ENCODE measurements at places on chromosomes 1 and 21.
A peak's percentile ranks its signal among the peaks of the same experiment; 100 is the strongest.

- DNase-seq, result no peak
Observed at GRCh38 chr21:40421121-40421520, 425.8 kb downstream of the DSCAM start.

GRCh38 chr1:152170287-152170905 is 11.4 kb upstream of the RPTN start:
- DNase-seq, result no peak

- DNase-seq, result peak; percentile 70
Observed at GRCh38 chr21:36156339-36156814, 247 bp upstream of the DOP1B start.

- DNase-seq, result peak; percentile 34
Observed at GRCh38 chr1:233005703-233006102, 55.3 kb downstream of the NTPCR start.

DNA sequence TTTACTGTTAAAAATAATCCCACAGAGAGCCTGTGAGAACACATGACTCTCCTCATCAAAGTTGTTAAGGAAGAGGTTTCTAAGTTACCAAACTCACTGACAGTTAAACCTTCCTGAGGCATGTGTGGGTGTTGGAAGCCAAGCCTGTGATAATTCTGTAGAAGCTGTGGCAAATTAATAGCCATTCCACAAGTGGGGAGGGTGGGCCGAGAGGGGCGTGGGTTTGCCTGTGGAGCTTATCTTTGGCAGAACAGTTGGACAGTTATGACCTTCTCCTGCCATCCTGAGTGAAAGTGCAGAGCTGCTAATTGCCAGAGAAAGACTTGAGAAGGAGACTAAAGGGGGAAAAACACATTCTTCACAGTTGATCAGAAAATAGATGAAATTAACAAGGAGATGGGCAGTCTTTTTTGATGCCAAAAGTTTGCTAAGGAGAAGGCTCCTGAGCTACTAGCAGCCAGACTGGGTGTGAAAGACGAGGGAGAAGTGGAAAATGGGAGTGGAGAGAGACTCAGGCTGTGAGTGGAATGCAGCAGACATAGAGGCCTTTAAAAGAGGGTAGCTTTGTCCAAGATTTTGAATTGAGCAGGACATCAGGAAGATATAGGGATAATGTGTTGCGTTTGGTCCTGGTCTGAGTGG is 1.6 kb upstream of the PLA2G2C start:
- DNase-seq, result no peak

DNA sequence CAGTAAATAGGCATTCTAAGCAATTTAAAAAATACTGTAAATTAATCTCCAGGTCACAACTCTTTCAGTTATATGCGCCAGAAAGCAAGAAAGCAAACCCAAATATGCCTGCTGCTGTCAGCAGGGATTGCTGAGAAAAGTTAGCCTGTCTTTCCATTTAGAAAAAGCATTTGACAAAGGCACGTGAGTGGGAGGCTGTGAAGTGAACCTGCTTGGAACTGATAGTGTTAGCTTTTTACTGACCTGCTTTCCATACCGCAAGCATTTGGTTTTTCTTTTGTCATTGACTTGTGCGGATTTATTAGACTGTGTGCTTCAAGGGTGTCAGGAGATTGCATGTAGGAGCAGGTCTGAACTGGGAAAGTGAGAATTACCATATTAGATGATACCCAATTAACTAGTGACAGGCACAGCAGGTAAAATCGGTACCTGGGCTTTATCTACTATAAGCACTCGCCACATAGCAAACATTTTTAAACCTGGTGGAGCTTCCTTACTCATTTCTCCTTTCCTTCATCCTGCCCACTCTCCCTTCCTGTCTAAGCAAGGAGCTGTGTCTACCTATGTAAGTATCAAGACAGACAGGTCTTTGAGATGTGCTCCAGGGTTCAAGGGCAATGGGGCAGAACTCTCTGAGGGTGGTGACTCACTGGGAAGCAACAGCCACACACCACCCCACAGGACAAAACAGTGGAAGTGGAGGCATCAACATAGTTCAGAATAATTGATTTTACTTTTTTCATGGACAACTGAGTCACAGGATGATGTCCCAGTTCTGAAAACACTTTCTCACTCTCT is 323.9 kb downstream of the DISC1 start:
- DNase-seq, result no peak

DNA sequence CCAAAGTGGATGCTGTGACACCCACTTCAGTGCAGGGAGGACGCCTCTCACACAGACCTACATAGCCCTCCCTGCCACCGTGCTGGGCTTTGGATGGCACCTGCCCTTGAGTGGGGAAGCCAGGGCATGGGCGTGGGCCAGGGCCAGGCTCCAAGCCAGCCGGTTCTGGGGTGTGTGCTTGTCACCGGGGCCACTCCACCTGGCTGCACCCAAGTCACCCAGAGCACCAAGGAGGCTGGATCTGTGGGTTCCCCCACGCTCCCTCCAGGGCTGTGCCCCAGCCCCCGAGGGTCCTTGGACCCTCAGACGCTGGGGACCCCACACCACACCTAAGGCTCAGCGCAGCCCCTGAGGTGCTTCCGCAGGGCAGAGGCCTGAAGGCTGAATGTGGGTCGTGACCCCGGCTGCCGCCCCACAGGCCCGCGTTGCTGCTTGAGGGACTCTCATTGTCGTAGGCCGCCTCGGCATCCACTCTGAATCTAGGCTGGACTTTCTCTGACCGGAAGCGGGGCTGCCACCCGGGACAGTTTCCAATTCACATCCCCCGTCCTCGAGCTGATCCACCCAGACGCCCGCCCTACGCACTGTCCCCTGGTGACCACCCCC is 1.5 kb downstream of the MXRA8 start:
- no peak for DNase-seq

GRCh38 chr21:15653710-15654109 is 76.1 kb upstream of the USP25 start:
- no peak for DNase-seq

DNA sequence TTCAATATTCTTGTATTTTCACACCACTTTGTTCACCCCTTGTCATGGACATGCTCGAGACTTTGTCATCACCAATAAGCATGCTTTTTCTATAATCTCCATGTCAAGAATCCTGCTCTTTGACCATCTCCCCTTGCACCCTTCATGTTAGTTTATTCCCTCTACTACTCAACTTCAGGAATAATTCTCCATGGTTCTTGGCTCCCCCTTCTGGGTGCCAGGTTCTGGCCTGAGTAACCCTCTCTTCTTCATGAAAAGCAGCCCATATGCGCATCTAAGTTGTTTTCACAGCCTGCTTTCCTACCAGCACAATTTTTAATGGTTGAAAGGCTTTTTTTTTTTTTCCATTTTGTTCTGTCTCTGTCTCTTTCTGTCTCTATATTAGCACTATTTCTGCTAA is 160.7 kb downstream of the LEPR start:
- DNase-seq, result no peak

DNA sequence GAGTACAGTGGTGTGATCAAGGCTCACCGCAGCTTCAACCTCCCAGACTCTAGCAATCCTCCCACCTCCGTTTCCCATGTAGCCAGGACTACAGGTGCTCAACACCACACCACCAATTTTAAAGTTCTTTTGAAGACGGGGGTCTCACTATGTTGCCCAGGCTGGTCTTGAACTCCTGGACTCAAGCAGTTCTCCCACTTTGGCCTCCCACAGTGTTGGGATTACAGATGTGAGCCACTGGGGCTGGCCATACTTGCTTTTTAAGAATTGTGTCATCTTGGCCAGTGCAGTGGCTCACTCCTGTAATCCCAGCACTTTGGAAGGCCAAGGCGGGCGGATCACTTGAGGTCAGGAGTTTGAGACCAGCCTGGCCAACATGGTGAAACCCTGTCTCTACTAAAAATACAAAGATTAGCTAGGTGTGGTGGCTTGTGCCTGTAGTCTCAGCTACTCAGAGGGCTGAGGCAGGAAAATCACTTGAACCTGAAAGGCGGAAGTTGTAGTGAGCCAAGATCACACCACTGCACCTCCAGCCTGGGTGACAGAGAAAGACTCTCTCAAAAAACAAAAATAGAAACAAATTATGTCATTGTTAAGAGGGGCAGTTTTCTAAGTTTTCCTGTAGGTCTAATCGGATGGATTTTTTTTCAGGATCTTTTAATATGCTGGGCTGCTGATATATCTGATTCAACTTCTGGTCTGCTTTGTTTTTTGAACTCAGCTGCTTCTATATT is 18.7 kb downstream of the AK4 start:
- no peak for DNase-seq

DNA sequence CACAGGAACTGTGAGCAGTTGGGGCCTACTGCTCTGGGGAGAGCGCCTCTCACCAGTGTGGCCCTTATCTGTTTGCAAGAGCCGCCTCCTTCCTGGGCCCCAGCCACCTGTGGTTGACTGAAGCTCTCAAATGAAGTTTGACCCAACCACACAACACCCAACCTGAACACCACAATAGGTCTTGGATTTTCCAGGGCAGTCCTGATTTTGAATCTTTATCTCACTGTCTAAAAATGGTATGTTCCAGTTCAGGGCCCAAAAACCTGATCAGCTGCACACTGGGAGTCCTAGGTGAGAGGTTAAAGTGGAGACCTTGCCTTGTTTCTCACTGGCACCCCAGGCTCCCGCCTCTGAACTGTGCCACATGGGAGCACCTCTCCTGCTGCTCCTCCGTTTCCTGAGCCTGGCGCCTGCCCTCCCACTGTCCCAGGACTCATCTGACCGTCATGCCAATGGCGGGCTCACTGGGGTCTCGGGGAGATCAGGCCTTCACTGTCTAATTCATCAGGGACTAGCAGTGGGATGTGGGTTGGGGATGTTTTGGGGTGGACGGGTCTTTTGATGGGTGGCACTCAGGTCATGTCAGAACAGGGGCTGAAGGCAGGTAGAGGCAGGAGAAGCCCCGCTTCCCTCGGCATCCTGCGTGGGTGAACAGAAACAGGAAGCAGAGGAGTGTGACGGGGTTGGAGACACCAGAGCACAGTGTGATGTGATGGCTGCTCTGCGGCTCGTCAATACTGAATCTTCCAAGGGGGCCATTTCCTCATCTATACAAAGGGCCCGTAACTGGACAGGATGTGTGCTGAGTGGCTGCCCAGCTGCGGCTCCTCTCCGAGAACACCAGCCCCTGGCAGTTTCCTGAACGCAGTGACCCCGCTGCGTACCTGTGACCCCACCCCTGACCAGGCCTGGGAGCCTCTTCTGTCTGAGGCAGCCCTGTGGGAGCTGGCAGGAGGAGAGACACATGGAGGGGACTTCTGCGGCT is 59.6 kb upstream of the ITPKB start:
- DNase-seq, result no peak

GRCh38 chr1:89363638-89364536 is at the start of gene GBP6:
Gene GBP6, plus strand, starts transcription at chr1:89364059. Its CDS starts 4,493 bp downstream, at chr1:89368552.
- no peak for DNase-seq

- no peak for DNase-seq
Observed at GRCh38 chr1:236137285-236137852, 5.0 kb upstream of the GPR137B start.

- no peak for DNase-seq
Observed at GRCh38 chr1:171655746-171656116, 3.2 kb upstream of the MYOC start.

- DNase-seq, result no peak
Observed at GRCh38 chr1:150152182-150152536, 2.4 kb downstream of the PLEKHO1 start.

DNA sequence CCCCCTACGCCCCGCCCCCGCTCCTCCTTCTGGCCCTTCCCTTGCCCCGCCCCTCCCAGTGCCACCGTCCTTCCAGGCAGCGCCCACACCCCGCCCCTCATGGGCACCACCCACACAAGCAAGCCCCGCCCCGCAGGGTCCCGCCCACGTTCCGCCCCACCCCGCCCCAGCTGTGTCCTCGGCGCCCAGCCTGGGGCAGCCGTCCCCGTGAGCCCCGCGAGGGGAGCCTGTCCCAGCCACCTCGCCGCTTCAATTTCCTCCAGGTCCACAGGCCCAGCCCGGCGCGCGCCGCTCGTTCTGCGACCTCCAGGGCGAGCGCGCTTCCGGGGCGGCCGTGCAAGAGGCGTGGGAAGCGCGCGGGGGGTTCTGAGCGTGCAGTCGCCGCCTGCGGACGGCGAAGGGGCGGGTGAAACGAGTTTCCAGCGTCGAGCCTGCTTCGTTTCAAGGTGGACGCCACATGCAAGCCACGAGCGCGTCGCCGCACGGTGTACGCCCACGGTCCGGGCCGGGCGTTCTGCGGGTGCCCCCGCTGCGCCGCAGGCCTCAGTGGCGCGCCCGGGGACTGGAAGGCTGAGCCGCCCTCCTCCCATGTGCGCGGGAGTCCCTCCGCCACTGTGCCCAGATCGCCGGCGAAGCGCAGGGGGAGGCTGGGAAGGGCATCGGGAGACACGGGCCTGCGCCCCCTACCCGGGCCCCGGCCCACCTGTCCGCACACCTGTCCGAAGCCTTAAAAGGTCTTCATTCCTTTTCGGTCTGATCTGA is 10.8 kb upstream of the FAAP20 start:
- no peak for DNase-seq

Data from kidney epithelial cell (primary cell).